ENCODE measurements at places on chromosomes 16 and 17.

DNA sequence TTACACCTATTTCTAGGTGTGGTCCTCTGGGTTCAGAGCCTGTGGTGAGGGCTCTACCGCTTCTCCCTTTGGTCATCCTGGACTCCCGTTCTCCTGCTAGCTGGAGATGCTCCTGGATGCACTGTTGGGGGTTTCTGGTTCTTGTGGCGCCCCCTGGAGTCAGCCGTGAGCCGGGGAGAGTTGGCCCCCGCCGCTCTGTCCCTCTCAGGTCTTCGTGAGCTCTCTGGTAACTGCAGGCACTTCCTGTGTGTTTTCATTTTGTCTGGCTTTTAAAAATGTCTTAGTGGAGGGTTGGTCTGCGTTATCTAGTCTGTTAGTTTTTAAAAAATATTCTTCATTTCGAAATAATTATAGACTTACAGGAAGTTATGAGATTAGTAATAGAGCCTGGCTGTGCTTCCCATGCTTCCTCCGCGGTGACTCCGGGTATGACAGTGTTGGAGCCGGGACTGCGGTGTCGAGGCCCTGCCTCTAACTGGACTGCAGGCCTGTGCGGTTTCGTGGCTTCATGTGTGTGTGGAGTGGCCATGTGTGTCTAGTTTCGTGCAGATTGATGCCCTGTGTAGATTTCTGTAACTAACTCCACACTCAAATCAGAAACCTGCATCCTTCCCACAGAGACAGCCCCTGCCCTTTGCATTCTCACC, 78.0 kb upstream of the ZNF750 start:
- peak; percentile 8 for DNase-seq

- DNase-seq, result no peak
Observed at GRCh38 chr16:21524068-21524751, 75.2 kb upstream of the METTL9 start.

DNA sequence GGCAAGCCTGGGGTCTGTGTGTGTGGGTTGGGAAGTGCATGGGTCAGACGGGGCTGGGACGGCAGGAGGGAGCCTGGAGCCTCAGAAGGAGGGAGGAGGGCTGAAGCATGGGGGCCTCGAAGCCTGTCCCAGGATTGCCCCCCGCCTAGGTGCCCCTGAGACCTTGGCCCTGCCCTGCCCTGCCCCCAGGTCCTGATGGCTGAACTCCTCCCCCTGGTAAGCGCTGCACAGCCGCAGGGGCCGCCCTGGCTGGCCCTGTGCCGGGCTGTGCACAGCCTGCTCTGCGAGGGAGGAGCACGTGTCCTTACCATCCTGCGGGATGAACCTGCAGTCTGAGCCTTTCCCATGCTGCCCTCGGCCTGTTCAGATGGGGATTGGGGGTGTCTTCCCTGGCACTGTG, 4.4 kb downstream of the TEDC2 start:
- DNase-seq, result no peak

DNA sequence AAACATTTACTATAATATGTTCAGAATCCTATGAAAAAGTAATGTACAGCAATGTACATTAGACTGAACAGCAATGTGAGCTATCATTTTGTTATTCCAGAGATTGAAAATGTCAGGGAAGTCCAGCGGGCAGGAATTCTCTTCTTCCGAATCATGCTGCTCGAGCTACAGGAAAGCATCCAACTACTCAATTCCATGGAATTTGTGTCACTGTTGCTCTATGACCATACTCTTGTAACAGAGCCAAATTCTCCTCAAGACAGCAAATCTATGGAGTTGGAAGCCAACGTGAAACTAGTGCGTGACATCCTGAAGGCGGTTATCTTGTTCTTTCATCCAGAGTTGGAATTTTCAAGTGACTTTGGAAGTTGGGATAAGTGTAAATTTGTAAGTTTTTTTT, 24.8 kb upstream of the NSRP1 start:
- no peak for DNase-seq
